Activated T-helper 1 cell treated with anti-CD3 and anti-CD28 coated beads, Interleukin-12 subunit alpha, Interleukin-12 subunit beta, Interleukin-2, Interleukin-4 antibody, amounts not matched to agents 30 ng/mL and 10 ng/mL and 1 ng/mL, durations not matched to agents 14 hours and 24 hours and 36 hours (primary cell): ENCODE measurements at places on chromosomes 4 and X.

GRCh38 chr4:26020083-26020668 lies 106.2 kb downstream of the SMIM20 start:
- no peak for DNase-seq

GRCh38 chr4:55931833-55932232 lies 16.9 kb upstream of the CEP135 start:
- no peak for DNase-seq

DNA sequence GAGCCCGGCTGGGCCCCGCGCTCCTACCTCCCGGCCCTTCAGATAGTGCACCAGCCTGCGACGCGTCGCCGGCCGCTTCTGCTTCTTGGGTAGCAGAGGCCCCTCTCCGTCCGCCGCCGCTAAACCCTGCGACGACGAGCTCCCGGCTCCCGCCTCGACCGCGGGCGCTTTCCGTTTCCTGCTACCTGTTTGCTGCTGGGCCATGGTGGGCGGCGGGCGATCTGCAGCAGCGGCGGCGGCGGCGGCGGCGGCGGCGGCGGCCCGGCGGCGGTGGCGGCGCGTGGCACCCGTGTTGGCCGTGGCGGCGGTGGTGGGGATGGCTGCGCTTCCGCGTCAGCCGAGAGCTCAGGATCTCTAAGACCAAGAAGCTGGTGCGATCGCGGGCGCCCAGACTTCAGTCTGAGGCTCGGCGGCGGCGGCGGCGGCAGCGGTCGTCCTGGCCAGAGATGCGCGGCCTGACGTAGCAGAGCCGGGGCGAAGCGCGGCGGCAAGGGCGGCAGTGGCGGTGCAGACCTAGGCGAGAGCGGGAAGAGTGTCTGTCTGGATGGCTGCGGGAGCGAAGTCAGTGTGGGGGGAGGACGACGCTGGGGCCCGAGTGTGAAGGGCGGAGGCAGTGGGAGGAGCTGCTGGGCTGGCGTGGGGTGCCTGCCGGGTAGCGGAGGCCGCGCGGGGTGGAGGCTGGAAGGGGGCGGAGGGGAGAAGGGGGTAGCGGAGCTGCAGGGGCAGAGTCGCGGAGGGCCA lies at the start of gene DCAF12L2:
Gene DCAF12L2 (minus strand): TSS at position 569 of the 741 bp plus-strand sequence. CDS start 365 bp downstream, at position 204.
- no peak for DNase-seq

- DNase-seq, result no peak
Measured at GRCh38 chr4:655464-656151, 18.5 kb downstream of the ATP5ME start.

- no peak for DNase-seq
Measured at GRCh38 chrX:4844376-4844775, 1130.9 kb upstream of the PRKX start.
